Smooth muscle cell of bladder (primary cell): ENCODE measurements at places on chromosomes 6 and 20. TPM values are rescaled to one million over a fixed set of nuclear protein-coding genes. Genes with fewer than 3 reads are reported as not detected.

The PNLDC1 gene
- total RNA-seq: 0.74 TPM in 1 of 2 replicates, not detected in the other

The SIM1 gene
- not detected in 2 replicates for total RNA-seq

The ZNF512B gene
- total RNA-seq: 4.7 and 6.1 TPM in 2 replicates

The STX16 gene
- 34.7 and 55.7 TPM in 2 replicates for total RNA-seq

The MTRF1L gene
- 12.8 and 13.8 TPM in 2 replicates for total RNA-seq

The TTLL9 gene
- total RNA-seq: under 0.01 and 0.09 TPM in 2 replicates

The SIRPA gene
- total RNA-seq: 16.6 and 24.9 TPM in 2 replicates

The ZFAND3 gene
- 20.6 and 32.2 TPM in 2 replicates for total RNA-seq
